ENCODE measurements at places on chromosomes 7 and 10.

GRCh38 chr7:116368965-116369364, 130.6 kb upstream of the CAV2 start:
- DNase-seq = no peak

DNA sequence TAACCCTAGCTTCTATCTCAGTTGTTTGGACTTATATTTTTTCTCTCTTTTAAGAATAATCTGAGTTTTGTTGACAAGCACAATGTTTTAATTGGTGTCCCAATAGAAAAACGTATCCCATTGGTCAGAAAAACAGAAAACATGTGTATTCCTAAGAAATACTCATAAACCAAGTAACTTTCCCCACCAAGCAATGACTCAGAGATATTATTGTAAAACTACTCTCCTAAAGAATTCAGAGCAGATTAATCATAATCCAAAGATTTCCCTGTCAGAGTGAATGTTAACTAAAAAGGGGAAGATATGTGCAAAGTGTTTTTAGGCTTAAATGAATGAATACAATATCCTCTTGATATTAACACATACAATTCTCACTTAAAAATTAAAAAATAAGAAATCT, 29.4 kb upstream of the MBL2 start:
- DNase-seq = peak; percentile 45

DNA sequence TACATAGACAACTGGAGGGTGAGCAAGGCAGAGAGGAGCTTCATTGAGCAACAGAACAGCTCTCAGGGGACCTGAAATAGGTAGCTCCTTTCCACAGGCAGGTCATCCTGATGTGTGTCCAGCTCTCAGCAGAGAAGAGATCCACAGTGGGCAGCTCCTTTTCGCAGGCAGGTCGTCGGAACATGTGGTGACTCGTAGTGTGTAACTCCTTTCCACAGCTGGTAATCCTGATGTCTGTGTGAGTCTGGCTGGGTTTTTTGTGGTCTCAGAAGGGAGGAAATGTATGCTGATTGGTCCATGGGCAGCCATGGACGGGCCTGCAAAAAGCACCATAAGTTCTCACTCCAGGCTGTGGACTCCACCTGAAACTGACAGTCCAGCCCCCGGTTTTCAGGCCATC, 24.4 kb upstream of the TES start:
- no peak for DNase-seq

DNA sequence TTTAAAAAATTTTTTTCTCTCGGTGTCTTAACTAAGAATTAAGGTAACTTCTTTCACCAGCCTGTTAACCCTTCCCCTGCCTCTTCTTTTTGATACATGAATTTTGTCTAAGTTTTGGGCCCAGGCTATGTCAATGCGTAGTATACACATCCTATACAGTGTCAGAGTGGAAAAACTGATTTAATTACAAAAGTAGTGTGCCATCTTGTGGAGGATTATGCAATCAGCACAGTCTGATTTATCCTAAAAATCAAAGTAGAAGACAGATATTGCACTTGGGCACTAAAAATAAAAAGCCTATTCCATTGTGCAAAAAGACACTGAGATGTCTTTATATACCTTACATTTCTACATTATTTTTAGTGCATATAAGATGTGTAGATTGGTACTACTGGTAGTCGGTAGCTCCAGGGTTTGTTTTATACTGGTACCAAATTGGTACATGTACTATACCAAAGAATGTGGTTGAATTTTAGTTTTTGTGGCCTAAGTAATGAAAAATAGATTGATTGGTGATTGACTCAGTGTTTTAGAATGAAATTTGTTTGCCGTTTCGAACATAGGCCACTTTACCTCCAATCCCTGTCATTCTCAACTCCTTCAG, 96.6 kb downstream of the MKLN1 start:
- DNase-seq = peak; percentile 80

DNA sequence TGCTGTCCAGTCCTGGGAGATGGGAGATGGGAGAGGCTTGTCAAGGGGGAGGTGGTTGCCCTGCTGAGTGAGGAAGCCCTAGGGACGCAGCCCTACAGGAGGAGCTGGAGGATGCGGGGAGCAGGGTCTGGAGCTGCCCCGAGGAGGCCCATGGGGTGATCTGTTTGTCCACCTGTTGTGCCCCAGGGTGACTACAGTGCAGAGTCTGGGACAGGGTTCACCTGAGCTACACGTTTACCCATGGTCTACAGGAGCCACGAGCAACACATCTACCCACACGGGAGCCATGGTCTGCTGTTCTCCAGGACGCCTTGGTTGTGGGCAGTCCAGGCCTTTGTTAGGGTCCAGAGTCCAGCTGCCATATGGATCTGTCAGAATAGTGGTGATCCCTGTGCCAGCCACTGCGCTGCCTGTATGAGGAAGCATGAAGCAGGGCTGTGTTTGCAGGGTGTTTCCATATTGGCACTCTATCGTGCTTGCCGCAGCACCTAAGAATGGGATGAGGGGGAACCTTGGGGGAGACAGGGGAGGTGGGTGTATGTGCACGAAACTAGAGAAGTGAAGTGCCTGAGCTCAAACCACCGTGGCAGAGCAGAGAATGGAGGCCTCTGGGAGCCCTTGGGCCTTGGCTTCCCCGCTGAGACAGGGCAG, 23.7 kb downstream of the ZNF775 start:
- DNase-seq = no peak

DNA sequence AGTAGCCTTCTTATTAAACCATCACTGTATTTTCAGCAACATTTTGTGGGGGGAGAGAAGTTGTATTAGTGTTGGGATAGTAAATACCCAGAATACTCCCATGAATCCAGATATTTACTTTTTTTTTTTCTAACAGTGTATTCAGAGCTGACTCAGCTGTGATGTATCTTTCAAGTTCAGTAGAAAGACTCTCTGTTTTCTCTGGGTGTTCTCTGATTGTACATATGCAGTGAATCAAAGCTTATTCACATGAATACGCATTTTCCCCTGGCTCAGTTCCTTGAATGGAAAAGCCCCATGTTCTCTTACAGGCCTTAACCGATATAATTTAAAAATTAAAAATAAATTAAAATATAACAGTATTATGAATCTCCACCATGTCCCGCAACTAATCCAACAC, 1.3 kb downstream of the TFPI2 start:
- peak; percentile 57 for DNase-seq

DNA sequence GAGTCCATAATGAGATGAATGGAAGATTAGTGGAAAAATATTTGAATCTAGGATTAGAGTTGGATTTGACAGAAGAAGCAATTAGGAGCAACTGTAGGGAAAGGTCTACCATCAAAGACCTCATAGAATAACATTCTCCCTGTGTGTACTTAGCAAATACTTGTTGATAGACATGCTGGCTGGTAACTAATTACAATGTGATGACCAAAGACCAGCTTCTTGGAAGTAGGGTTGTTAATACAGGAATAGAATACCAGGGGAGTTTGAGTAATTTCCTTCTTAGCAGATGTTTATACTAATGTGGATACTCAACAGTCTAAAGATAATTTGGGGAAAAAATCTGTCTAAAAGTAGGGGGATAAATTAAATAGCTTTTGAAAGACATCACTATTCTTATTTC, 357.5 kb upstream of the BMPER start:
- no peak for DNase-seq

- DNase-seq = peak; percentile 40
Measured at GRCh38 chr7:96041171-96041570, 268.8 kb downstream of the DYNC1I1 start.

DNA sequence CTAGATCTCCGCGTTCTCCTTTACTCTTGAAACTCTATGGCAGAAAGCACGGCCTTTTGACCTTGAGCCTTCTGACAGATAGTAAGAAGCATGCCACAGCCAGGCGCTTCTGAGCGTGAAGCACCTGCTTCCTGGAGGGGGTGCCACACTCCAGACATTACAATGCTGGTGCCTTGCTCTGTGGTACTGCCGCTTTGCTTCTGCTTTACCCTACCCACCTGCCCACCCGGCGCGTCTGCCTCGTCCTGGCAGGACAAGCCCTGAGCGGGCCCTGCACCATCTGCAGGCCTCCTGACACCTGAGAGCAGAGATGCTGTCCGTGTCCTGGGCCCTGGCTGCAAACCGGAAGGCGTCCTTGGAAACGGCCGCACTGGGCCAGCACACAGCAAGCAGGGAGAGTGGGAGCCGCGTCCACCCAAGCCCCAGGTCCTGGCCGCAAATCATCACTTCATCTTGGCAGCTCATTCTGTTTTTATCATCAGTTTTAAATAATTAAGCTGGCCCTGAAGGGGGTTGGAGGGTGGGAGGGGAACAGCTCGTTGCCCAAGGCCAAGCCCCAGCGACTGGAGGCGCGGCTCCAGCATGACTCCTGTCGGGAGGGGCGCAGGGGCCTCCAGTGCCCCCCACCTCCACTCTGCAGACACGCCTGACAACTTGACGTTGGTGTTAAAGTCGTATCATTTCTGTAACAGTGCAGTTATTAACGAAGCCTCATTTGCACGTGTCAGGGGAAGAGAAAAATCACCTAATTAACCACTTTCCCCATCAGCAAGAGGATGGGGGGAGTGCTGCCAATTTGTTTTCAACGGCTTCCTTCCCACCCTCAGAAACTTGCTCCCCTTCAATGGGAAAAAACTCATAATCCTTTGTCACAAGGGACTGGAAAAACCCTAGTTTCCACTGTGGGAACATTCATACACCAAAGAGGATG, 132.2 kb downstream of the MAD1L1 start:
- DNase-seq = no peak

- peak; percentile 61 for DNase-seq
Measured at GRCh38 chr7:20577441-20578071, 37.9 kb upstream of the ABCB5 start.

- peak; percentile 48 for DNase-seq
Measured at GRCh38 chr7:129950191-129950932, 2.4 kb downstream of the UBE2H start.

DNA sequence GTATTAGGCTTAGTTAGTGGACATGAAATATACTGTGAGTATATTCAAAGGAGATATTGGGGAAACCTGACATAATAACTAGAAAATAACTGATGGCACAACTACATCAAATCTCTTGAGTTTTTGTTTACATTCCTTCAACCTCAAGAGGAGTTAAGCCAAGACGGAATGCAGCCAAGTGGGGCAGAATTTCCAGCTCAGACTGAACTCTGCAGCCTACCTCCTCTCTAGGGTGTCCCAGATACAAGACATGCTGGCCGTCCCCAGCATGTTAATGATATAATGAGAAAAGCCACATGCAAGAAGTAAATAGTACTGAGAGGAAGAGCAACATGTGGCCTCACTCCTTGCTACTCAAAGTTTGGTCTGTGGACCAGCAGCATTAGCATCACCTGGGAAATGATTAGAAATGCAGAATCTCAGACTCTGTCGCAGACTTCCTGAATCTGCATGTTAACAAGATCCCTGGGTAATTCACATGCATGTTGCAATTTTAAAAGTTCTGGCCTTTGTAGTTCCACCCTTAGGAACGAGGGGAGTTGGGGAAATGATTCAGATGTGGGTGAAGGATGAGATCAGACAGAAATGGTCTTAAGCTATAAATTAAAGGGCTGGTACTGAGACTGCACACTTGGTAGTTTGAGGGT, 118.4 kb upstream of the CACUL1 start:
- DNase-seq = peak; percentile 51

GRCh38 chr10:23692736-23693135, 253.9 kb downstream of the OTUD1 start:
- no peak for DNase-seq

DNA sequence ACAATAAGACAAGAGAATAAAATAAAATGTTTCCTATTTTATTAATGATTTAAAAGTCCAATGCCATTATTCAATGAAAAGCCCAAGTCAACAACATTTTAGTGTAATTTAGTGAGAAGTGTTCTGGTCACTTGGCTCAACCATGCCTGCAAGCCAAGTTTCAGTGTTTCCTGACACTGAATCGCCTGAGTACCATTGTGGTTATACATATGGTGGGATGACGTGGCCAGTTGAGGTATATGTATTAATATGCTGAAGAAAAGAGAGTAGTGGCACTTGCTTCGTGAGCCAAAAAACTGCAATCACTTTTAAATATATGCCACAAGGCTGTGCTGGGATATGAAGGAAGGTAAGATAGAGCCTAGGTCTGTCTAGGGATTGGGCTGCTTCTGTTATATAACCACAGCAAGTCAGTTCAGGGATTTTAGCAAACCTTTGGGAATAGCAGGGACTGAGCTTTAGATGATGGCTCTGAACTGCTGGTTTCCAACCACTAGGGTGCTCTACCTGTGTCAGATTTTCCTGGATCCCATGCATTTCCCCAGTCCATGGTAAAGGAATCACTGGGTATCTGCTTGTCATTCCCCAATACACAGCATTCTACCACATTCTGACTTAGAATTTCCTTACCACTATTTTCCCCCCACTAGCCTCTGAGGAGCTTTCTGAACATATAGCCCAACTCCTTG, 214.0 kb upstream of the PRPS1L1 start:
- DNase-seq = no peak

- peak; percentile 23 for DNase-seq
Measured at GRCh38 chr10:118792526-118792925, 37.8 kb upstream of the CACUL1 start.

GRCh38 chr10:113222207-113222606, 272.2 kb downstream of the TCF7L2 start:
- DNase-seq = no peak

GRCh38 chr10:16292366-16292765, 144.4 kb upstream of the PTER start:
- DNase-seq = no peak

DNA sequence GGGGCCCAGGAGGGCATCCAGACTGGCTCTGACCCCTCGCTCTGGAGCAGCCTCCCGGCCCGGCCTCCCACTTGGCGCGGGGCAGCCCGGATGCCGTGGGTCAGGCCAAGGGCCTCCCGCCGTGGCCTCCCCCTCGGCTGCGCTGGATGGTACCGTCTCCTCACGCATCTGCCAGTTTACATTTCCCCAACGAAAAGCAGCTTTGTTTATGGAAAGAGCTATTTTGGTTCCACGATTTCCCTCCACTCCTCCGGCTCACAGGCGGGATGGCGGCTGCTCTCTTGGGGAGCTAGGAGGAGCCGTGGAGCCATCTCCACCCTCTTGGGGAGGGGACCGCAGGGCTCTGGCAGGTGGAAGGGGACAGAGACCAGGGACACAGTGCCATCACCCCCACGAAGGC, 93.2 kb upstream of the MYL10 start:
- DNase-seq = no peak

DNA sequence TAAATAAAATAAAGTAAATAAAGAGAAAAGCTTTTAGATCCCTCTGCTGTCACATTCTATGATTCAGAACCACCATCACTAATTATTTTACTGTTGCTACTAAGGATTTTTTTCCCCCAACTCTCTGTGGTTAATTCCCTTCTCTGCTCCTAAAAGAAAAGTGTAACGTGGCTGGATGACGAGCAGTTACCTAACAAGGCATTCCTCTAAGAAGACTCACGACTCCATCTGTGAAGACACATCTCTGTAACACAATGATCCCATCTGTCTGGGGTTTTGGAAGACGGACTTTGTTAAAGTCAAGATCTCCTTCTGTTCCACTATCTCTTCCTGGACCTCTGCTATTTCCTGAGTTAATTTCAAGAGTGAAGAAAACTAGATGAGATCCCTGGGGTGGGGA, 179.9 kb downstream of the SFMBT2 start:
- no peak for DNase-seq

DNA sequence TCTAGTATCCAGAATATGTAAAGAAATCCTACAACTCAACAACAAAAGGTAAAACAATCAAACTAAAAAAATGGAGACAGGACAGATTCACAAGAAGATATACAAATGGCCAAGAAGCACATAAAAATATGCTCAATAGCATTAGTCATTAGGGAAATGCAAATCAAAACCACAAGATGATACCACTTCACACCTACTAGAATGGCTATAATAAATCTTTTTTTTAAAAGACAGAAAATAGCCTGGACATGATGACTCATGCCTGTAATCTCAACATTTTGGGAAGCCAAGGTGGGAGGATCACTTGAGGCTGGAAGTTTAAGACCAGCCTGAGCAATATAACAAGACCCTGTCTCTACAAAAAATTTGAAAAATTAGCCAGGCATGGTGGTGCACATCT, 27.9 kb upstream of the CHCHD3 start:
- DNase-seq = no peak

Measured in adipocyte (in vitro differentiated cells).